ENCODE measurements at places on chromosomes 16 and 17.
A peak's percentile ranks its signal among the peaks of the same experiment; 100 is the strongest.

DNA sequence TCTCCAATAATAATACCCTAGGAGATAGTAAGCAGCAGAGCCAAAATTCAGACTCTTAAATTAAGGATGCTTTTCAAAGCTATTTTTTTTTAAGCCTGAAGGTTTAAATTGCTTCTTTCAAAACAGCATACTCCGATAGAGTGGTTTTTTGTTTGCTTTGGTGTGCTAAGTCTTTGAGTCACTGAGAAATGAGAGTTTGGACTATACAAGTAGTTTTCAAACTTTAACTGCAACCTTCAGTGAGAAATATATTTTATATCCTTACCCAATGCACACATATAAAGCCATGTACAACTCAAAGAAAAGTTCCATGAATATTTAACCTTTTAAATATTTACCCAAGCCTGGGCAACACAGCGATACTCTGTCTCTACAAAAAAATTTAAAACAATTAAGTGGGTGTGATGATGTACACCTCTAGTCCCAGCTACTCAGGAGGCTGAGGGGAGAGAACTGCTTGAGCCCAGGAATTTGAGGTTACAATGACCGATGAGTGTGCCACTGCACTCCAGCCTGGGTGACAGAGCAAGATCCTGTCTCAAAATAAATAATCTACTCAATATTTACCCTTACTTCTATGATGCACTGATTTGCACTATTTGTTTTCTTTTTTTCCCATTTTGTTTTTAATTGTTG lies 19.2 kb downstream of the DCUN1D3 start:
- no peak for DNase-seq

GRCh38 chr16:19674485-19674884 lies 43.5 kb downstream of the KNOP1 start:
- DNase-seq: no peak

- no peak for DNase-seq
Observed at GRCh38 chr17:737561-738113, 5.2 kb downstream of the TLCD3A start.

- DNase-seq: no peak
Observed at GRCh38 chr16:89335803-89336485, 118.4 kb downstream of the ZNF778 start.

- no peak for DNase-seq
Observed at GRCh38 chr17:49866019-49866380, 18.1 kb upstream of the TAC4 start.

DNA sequence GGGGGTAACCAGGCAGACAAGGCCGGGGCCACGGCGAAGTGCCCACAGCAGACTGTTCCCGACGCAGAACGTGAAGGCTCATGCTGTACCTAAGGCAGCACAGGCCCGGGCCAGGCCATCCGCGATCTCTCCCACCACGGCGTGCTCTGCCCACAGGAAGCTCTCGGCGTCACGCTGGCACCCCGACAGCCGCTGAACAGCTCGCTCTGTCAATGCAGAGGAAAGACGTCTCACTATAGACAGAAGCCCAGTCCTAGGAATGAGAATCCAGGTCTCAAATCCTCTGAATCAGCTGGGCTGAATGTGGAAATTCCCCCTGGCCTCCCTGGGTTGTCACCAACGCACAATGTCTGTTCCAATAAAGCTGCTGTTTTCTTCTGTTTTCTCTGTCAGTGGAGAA lies 21.4 kb downstream of the SERPINF1 start:
- no peak for DNase-seq

GRCh38 chr17:50640686-50641351 lies 6.1 kb downstream of the ABCC3 start:
- DNase-seq: no peak

- no peak for DNase-seq
Observed at GRCh38 chr17:50176559-50177357, 11.0 kb downstream of the SGCA start.

DNA sequence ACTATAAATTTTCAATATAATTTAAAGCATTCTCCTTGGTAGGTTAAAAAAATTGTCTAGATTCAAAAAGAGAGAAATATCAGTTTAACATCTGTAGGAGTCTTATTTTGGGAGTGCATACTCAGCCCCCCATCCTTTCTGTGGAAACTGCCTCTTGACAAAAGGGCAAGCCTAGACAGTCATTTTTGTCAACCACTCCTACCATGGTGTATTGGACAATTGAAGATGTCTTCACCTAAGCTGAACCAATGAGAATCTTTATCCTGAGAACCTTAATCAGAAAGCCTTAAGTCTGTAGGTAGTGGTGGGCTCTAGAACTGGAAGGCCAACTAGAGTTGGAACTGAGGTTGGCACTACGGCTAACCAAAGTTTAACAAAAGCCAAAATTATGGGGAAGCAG lies 65.7 kb upstream of the MED13 start:
- DNase-seq: no peak

DNA sequence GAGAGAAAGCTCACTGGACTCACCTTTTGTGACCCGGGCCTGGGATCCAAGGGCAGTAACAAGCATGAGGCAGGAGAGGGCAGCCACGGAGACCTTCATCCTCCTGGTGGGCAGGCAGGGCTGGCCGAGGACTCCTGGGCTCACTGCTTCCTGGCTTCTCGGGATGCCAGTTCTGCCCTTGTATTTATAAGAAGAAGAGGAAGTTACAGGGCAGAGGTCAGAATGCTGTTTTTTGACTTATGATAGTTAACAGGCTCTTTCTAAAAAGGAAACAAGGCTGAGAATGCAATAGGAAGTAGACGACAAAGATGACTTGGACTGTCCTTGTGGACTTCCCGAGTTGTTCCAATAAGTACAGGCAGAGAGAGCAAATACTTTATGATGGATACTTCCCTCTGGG lies at the start of gene CCL23:
TSS of gene CCL23 (minus strand) at position 174 of the 400 bp plus-strand sequence. CDS start at position 99, 75 bp downstream.
- DNase-seq: no peak

GRCh38 chr17:77034677-77035424 lies 105.9 kb upstream of the SEC14L1 start:
- DNase-seq: no peak

GRCh38 chr17:69228018-69228417 lies 606 bp downstream of the ABCA10 start:
- no peak for DNase-seq

DNA sequence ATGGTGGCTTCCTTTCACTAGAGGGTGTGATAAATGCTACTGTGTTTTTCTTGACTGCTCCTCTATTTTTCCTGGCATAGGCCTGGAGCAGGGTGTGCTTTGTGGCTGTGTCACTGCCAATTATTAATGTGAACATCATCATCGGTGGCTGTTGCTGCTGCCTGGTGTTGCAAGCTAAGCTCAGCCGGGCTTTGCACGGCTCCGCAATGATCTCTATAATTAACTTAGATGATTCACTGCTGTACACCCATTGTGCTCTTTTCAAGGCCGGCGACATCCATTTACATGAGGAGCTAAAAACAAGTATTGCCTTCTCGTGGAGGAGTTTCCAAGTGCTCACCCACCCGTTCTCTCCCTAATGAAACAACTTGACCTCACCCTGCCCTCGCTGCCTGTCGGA lies 160.1 kb upstream of the IRX3 start:
- DNase-seq: no peak

DNA sequence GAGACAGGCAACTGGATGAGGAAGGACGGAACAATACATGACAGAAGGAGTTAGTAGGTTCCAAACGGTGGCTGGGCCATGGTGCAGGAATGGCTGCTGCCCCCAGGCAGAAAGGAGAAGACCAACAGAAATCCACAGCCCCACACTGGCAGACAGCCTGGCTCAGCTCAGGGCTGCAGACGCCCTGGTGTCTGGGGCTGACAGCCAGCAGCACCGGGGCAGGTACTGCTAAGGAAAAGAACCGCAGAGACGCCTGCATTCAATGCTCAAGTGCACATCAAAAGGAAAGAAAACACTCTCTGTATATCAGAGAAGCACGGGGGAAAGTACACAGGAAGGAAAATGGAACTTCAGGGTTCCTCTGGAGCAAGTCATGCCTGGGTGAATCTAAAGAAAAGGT lies 53.4 kb downstream of the GAS7 start:
- no peak for DNase-seq

- no peak for DNase-seq
Observed at GRCh38 chr17:64786337-64786736, 124.2 kb upstream of the SMURF2 start.

- DNase-seq: no peak
Observed at GRCh38 chr16:84654998-84655397, 6.7 kb downstream of the KLHL36 start.

- DNase-seq: no peak
Observed at GRCh38 chr17:79721993-79722671, 8.6 kb upstream of the ENPP7 start.

DNA sequence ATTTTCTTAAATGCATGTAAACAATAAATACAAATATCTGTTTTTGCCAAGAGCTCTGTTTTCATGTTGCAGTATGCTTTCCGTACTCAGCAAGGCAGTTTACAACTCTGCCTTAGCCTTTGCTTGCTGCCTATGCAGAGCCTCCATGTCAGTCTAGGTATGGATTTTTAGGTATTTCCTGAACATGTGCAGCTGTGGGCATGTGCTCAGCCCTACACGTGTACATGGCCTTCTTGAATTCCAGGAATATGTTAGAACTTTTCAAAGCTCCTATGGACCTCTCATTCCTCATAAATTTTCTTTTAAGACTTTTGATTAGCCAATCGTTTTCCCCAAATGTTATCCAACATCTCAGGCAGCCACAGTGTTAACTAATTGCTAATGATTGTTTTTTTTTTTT lies 63.8 kb downstream of the SYCE1L start:
- no peak for DNase-seq

DNA sequence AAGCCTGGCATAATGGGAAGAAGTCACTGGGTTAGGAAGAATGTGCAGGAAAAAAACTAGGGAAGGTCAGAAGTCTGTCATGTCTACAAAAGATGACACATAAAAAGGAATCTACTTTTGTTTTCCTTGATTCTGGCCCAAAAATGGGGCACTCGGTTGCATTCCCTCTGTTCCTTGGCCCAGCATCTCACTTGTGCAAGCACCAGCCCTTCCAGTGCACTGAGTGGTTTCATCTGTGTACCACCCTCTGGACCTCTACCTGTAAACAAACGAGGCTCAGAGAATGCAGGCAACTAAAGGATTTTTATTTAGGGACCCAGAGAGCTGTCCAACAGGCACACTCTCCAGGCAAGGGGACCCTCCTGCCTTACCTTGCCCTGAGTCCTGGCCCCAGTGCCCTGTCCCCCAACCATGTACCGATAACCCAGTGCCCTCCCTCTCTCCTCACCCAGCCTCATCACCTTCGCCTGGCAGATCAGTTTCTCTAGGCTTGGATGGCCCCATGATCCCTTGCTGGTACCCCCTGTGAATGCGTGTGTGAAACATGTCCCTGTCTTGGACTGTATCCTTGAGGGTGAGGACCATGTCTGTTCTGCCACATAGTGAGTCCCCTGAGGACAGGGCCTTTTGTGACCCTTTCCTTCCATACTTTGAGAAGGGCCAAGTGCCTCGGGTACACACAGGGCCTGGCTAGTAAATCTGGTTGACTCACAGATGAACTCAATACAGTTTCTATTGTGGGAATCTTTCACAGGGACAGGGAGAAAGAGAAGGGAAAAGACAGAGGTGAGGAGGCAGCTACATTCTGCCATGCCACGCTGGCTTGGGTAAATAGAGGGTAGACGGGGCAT lies 13.3 kb downstream of the NXPH3 start:
- no peak for DNase-seq

DNA sequence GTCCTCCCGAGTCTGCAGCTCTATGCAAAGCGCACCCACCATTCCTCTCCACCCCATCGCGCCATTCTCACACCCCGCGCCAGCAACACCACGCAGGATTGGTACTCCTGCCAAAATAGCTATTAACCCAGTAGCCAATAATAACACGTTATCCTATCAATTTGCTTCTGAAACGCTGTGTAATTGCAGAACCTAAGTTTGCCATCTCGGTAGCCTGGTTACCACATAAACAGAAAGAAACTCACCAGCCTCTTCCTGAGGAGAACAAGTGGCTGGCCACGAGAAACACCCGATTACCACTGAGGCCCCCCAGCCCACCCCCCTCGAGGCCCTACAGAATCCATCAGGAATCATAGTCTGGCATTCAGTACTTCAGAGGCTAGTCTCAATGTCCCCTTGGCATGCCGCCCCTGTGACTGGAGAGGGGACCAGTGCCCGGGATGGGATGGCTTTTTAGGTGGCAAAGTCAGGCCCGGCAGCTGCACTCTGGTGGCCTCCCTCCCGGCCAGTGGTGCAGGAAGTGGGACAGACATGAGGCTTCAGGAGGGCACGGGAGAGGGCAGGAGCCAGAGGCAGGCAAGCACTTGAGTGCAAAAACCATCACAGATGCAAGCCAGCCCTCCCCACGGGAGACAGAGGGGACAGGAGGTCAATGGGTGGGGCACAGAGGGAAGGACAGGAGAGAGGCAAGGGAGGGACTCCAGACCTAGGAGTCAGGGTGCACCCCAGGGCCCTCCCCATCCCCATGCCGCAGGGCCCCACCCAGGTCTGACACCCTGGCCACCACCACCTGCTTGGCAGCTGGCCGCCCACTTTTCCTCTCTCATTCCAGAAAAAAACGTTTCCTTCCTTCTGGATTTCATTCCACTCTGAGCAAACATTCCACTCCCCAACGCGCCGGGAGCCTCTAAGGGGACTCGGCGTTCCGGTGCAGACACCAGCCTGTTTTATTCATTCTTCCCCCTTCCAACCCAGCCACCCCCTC lies 192.5 kb downstream of the ZNF423 start:
- no peak for DNase-seq

- DNase-seq: no peak
Observed at GRCh38 chr17:3972931-3973330, 8.7 kb upstream of the ATP2A3 start.

DNA sequence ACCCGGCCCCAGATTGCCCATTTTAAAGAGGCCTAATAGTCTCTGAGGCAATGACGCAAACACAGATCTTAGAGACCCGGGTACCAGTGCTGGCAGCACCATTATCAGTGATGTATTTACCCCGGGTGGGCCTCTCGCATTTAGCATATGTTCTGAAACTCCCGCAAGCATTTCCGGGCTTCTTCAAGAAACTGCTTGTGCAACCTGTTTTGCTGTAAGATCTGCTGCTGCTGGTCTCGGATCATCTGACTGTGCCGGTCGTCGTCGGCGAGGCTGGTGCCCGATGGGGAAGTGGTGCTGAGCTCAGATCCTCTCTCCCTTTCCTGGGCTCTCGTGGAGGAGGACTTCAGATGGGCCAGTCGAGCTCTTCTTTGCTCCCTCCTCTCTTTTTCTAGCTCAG lies 12.5 kb downstream of the CEP295NL start:
- peak; percentile 5 for DNase-seq

- DNase-seq: no peak
Observed at GRCh38 chr17:78473951-78474613, 95.6 kb downstream of the PGS1 start.

GRCh38 chr17:77145224-77145611 lies 4.4 kb downstream of the SEC14L1 start:
- no peak for DNase-seq

GRCh38 chr17:76054112-76054476 lies 18.2 kb downstream of the SRP68 start:
- no peak for DNase-seq

GRCh38 chr16:48271728-48272127 lies 24.4 kb upstream of the ABCC11 start:
- DNase-seq: no peak

GRCh38 chr17:49762151-49762941 lies 1.6 kb downstream of the FAM117A start:
- no peak for DNase-seq

- no peak for DNase-seq
Observed at GRCh38 chr16:20249211-20249610, 78.1 kb downstream of the GP2 start.
